Skin of body (tissue), 3 donors: ENCODE measurements at places on chromosomes 2 and 18. TPM values are rescaled to one million over a fixed set of nuclear protein-coding genes. Genes with fewer than 3 reads are reported as not detected.

RTN4 gene
- total RNA-seq, result 225 TPM

PROC gene
- total RNA-seq, result 0.39 TPM

RFX8 gene
- total RNA-seq, result 1.2 TPM

SDC1 gene
- total RNA-seq, result 127 TPM

WDR12 gene
- 27.4 TPM for total RNA-seq

DES gene
- 318 TPM for total RNA-seq

NEB gene
- total RNA-seq, result 212 TPM

TEKT4 gene
- total RNA-seq, result not detected

ATP6V1B1 gene
- 2.3 TPM for total RNA-seq

VAMP8 gene
- total RNA-seq, result 32.4 TPM

SATB2 gene
- total RNA-seq, result 6.0 TPM

SIX2 gene
- 0.39 TPM for total RNA-seq

EMILIN2 gene
- 37.6 TPM for total RNA-seq

ANKRD36B gene
- total RNA-seq, result 104 TPM
